ENCODE measurements at places on chromosomes 4 and X. TPM values are rescaled to one million over a fixed set of nuclear protein-coding genes. Genes with fewer than 3 reads are reported as not detected.

DNA sequence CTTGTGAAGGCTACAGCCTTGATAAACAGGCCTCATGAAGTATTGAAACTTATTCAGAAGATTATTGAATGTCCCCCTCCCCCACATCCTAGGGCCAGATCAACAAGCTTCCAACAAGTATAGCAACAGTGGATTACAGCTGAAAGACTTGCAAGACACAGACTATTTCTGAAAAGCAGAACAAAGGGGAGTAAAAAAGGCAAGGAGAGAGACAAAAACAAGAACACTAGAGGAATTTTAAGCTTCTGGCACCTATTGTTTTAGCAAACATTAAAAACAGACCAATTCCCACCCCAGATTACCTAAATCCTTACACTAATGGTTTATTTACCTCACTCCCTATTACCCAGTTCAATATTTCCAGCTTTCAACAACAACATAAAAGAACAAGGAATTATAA is 446.3 kb upstream of the FSTL5 start:
- no peak for DNase-seq

DNA sequence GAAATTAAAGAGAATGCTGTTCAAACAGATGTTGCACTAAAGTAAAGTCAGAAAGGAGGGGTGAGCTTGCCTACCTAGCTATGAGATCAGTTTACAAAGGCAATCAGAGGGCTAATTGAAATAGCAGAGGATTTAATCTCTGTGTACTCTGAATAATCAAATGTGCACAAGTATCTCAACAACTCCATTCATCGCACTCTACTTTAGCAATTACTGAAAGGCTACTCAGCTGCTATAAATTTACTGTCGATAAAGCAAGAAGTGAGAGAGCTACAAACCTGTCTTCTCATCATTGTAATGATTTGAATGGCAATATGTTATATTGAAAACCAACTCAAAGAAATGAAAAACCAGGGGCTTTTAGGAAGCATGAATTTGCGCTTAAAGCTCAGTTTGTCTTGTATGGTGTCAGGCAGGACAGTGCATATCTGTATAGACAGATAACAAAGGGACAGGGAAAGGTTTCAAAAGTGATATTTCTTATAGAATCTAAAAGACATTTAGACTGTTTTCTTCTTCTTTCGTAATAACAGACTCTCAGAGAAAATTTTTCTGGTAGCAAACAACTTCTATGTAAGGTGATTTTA is 34.8 kb downstream of the GC start:
- no peak for DNase-seq

FGA gene
- not detected for total RNA-seq

RTL3 gene
- total RNA-seq = not detected

- no peak for DNase-seq
These were observed 340.3 kb upstream of the ZCCHC13 start for GRCh38 chrX:73963682-73964081.

DNA sequence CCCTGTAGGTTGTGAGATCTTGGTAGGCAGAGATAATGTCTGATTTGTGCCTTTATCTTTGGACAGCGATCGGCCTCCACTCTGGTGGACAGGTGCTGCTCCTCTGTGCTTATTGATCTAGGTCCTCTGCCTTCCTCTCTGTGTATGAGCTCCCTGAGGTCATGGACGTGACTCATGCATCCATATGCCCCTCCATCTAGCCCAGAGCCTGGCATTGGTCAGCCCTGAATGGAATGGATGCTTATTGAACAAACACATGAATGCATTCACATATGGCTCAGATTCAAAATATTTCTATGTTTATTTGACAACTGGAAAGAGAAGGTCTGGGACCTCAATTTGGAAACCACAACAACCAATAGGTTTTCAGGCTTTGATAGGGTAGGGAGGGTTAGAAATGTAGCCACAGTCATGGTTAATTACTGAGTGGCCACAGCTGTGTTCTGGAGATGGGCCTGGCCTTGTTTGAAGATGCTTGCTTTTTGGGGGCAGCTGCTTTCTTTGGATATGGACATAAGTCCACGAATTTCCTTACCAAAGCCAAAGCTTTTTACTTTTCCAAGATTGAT is 76.2 kb downstream of the SEL1L3 start:
- no peak for DNase-seq

GRCh38 chr4:48139691-48140090 is 5.6 kb upstream of the TXK start:
- DNase-seq = no peak

- DNase-seq = no peak
These were observed 136.4 kb downstream of the ADGRL3 start for GRCh38 chr4:61336488-61336887.

FRG2 gene
- total RNA-seq = not detected

DUSP21 gene
- total RNA-seq = not detected

DCAF12L2 gene
- total RNA-seq = 7.0 TPM

GAGE12H gene
- not detected for total RNA-seq

BMP3 gene
- total RNA-seq = 23.5 TPM

NUP62CL gene
- 4.8 TPM for total RNA-seq

DNA sequence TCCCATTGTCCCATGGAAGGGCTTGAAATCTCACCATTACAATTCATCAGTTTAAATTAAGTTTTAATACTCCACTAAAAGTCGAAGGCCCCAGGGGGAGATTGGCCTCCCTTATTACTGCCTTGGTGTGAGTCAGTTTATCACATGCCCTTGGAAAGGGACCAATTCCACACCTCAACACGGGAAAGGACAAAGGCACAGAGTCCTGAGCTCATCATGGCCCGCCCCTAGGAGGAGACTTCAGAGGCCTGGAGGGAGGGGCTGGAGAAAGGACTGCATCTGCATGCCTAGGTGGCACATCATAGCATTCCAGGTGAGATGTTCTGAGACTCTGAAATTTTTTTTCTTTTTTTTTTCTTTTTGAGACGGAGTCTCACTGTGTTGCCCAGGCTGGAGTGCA is 2.8 kb upstream of the SEL1L3 start:
- no peak for DNase-seq

DNA sequence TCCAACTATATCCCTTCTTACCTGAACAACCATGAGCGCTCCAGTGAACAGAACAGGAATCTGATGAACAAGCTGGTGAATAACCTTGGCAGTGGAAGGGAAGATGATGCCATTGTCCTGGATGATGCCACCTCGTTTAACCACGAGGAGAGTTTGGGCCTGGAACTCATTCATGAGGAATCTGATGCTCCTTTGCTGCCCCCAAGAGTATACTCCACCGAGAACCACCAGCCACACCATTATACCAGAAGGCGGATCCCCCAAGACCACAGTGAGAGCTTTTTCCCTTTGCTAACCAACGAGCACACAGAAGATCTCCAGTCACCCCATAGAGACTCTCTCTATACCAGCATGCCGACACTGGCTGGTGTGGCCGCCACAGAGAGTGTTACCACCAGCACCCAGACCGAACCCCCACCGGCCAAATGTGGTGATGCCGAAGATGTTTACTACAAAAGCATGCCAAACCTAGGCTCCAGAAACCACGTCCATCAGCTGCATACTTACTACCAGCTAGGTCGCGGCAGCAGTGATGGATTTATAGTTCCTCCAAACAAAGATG is 870.2 kb downstream of the ADGRL3 start:
- no peak for DNase-seq

TKTL1 gene
- total RNA-seq = 1.9 TPM

S100P gene
- 6.9 TPM for total RNA-seq

DNA sequence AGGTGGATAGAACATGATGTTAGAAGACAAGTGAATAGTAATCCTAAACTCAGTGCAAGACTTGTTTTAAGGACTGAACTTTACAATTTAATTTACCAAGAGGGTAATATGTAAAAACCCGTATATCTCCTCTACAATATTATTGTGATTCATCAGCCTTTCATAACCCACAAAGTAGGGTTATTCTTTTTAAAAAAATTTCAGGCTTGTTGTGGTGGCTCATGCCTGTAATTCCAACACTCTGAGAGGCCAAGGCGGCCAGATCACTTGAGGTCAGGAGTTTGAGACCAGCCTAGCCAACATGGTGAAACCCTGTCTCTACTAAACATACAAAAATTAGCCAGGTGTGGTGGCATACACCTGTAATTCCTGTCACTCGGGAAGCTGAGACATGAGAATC is 7.2 kb downstream of the IBSP start:
- DNase-seq = no peak

DNA sequence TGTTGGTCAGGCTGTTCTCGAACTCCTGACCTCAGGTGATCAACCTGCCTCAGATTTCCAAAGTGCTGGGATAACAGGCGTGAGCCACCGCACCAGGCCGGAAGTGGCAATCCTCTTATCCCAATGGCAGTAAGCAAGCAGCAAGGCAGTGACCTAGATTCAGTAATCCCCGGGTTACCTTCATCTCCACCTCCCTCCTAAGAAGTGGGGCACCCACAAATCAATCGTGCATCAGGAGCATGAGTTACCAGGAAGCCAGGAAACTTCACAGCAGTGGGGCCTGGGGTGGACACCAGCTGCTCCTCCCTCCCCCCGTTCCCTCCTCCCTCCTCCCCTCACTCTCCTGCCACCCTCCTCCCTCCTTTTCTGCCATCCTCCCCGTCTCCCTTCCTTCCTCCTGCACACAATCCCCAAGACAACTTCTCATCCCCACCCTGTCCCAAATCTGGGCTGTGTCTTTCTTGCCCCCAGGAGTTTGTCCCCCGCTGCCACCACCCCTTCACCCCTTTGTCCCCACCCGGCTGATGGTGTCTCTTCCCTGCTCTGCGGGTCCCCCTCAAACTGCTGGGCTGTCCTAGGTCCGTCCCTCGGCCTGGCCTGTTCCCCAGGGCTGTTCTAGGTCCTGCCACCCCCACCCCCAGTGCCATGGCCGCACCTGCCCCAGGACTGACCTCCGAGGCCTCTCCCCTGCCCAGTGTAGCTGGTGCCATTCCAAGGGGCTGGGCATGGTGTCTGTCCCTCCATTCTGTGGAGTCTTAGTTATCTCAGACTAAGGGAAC is 2.2 kb downstream of the PDE6B start:
- no peak for DNase-seq

GRCh38 chr4:101914761-101915160 is 124.2 kb downstream of the BANK1 start:
- no peak for DNase-seq

DNA sequence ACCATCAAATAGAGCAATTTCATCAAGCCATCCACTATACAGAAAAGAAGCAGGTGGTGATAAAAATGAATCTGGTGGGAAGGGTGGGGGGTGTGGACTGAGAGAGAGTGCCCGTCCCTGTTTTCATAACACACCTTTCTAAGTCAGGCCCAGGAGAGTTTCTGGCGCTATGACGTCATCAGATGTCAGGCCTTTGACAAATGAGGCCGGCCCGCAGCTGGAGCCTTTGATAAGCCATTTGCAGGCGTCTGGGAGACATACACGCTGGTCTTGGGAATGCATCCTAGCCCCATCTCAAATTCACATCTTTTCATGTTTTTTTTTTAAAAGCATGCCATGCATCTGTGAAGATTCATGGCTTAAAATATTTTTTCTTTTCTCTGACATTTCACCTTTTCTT is 404.5 kb downstream of the BCOR start:
- no peak for DNase-seq

ABCG2 gene
- total RNA-seq = 64.2 TPM

DNA sequence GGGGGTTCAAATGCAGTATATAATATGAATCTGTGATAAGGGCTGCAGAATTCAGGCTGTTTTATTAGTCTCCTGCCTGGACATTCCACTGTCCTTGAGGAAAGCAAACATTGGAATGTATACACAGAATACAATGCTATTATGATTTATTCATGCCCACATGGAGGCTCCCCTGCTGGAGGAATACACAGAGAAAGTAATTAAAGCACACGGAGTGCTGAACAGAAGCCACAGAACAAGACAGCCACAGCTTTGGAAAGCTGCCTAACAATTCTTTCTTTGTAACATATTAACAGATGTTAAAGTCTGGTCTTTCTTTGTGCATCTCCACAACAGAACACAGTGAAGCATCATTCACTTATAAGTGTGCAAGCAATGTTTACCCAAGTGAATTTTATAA is 155.8 kb downstream of the ARAP2 start:
- peak; percentile 13 for DNase-seq

CT45A5 gene
- total RNA-seq = 0.89 TPM

GLOD5 gene
- total RNA-seq = not detected

DNA sequence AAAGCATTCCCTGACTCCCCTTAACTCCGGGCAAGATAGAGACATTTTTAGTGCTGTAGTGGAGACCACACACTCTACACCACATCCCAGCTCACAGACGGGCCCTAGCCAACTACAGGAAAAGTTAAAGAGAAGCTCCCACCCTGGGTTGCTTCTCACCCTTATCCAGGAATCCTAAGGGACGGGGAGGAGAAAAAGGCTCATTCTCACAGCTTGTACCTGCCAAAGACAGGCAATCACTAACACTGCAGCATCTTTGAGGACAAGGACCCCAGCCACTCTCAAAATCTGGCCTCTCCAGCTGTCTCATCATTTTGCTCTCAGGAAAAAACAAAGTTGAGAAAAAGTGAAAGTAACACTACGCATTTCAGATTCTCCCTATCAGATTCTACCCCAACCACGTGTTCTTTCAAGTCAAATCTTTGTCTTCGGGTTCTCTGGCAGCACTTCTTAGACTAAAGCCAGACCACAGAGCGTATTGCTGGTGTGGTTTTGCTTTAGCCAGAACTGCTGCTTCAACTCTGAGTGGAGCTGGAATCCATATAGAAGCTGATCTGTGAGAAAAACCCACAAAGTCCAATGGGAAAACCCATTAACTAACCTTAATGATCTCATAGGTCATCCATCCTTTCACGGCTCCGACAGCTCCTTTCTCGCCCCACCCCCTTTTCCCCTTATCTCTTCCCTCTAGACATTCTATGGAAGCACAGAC is 605.9 kb upstream of the DIPK2B start:
- no peak for DNase-seq

DNA sequence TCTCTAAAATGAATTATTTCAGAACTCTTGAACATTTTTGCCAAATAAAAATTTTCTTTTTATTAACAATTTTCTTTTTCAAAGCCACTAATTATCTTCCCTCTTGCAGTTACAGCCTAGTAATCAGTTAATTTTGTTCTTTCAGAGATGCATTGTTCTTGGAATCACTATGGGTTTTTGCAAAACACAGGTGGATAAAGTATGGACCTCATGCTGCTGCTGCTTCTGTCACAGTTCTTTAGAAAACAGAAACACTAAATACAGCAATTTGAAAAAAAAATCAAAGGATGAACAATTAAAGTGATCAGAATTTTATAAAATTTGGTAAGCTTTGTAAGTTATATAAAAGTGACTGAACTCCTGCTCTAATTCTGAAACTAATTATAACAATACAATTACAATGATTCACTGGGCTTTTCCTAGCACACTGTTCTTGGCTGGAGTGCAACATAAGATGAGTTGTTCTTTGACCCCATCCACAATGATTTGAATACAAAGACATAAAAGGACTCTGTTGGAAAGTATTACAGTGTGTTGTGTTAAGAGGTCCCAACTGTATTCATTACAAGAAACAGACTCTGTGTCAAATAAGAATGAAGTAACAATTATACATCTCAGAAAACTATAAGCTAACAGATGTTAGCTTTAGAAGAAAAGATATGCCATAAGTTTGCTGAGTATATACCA is 59.4 kb upstream of the GK2 start:
- no peak for DNase-seq

DNA sequence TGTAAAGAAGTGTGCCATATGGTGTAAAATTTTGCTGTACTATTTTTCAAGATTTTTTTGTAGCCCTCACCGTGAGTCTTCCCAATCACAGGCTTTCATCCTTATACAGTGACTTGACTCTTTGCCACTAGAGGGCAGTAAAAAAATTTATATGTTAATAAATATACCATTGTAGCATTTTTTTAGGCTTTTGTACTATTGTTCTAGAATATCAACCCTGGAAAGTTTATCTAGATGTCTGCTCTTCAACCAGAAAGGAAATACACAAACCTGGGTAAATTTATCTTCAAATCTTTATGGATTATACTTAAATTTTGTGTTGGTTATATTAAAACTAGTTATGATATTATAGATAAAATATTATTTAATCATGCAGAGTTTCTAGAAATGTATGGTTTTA is 235.3 kb downstream of the TENM3 start:
- DNase-seq = peak; percentile 70

All from spinal cord (tissue), 10 donors.